ENCODE measurements at places on chromosomes 16 and 17.
A peak's percentile ranks its signal among the peaks of the same experiment; 100 is the strongest.

DNA sequence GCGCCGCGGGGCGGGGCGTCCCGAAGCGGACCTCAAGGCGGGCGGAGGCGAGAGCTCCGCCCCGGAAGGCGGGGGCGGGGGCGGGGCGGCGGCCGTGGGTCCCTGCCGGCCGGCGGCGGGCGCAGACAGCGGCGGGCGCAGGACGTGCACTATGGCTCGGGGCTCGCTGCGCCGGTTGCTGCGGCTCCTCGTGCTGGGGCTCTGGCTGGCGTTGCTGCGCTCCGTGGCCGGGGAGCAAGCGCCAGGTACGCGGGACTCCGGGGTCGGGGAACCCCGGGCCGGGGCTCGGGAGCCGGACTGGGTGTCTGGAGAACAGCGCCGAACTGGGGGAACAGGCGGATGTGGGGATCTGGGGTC, at the start of gene TNFRSF12A:
Gene TNFRSF12A, plus strand, starts transcription at position 122 of the 357 bp plus-strand sequence. Its CDS starts 30 bp downstream, at position 152.
- DNase-seq, result peak; percentile 60

DNA sequence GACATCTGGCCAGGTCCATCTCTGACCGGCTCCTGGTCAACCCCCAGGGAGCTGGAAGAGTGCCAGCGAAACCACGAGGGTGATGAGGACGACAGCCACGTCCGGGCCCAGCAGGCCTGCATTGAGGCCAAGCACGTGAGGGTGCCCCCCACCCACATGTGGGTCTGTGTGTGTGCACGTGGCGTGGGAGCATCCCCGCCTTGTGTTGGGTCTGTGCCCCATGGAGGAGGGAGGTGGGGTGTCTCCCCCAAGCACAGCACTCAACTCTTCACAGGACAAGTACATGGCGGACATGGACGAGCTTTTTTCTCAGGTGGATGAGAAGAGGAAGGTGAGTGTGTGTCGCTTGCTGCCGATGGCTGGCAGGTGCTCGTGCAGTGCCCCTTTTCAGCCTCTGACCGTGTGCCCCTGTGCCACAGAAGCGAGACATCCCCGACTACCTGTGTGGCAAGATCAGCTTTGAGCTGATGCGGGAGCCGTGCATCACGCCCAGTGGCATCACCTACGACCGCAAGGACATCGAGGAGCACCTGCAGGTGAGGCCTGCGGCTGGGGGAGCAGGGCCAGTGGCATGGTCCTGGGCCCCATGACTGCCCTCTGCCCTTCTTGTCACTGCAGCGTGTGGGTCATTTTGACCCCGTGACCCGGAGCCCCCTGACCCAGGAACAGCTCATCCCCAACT, 1.7 kb downstream of the STUB1 start:
- no peak for DNase-seq

DNA sequence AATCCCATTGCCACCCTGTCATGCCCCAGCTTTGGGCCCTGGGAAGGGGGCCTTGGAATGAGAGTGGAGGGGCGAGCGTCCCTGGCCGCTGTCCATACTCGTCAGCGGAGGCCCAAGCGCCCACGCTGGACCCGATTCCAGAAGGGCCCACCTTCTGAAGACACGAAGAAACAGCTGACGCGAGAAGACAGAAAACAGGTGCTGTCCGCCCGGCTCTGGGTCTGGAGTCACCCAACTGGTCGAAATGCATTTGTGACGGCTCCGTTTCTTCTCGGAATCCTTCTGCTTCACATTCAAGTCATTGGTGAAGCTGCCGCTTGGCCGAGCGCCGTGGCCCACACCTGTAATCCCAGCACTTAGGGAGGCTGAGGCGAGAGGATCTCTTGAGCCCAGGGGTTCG, 52.9 kb upstream of the PVALEF start:
- no peak for DNase-seq

- DNase-seq, result no peak
These were observed 10.4 kb upstream of the RUNDC3A start for GRCh38 chr17:44297975-44298374.

DNA sequence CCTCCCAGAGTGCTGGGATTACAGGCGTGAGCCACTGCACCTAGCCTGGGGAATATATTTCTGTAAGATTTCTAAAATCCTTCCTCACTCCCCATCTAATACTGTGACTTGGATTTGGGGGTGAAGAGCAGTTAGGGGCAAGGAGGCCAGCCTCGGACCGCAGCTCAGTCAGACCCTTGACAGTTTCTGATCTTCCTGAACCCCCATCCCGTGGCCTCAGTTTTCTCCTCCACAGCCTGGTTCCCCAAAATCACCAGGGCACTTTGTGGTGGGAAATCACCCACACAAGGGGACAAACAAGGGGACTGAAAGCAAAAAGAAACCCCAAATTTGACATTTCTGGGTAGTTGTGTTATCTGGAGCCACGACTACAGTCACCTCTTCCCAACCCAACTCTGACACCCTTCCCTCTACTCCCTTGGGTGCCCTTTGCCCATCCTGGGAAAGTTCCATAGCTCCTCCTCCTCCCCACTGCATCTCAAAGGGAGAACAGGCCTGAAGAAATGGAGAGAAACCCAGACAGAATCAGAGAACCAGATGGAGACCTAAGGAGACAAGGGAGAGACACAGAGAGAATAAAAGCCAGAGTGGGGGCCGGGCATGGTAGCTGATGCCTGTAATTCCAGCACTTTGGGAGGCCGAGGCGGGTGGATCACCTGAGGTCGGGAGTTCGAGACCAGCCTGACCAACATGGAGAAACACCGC, 2.8 kb upstream of the STAT5A start:
- DNase-seq, result no peak

DNA sequence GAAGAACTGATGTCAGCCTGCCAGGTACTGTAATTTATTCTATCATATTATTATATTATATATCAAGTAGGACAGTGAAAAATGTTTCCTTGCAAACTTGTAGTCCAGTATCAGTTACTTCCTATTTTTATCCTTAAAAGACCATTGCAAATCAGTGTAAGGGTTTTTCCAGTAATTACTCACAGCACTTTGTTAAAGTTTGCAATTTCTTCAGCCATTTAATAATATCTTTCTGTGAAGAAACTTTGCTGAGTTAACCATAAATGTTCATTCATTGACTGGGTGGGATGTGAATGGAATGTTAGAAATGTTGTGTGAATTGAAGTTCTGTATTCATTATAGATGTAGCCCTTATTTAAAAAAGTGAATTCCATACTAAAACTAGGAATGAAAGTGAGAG, 26.7 kb downstream of the HAPSTR1 start:
- DNase-seq, result no peak

- DNase-seq, result no peak
These were observed 1.9 kb upstream of the PERCC1 start for GRCh38 chr16:1429012-1429411.

- no peak for DNase-seq
These were observed 1153.4 kb downstream of the CDH8 start for GRCh38 chr16:60882816-60883215.

GRCh38 chr17:27540318-27541101, 84.3 kb downstream of the KSR1 start:
- peak; percentile 90 for DNase-seq

GRCh38 chr16:52976539-52977167, 76.0 kb downstream of the CHD9NB start:
- DNase-seq, result peak; percentile 12

DNA sequence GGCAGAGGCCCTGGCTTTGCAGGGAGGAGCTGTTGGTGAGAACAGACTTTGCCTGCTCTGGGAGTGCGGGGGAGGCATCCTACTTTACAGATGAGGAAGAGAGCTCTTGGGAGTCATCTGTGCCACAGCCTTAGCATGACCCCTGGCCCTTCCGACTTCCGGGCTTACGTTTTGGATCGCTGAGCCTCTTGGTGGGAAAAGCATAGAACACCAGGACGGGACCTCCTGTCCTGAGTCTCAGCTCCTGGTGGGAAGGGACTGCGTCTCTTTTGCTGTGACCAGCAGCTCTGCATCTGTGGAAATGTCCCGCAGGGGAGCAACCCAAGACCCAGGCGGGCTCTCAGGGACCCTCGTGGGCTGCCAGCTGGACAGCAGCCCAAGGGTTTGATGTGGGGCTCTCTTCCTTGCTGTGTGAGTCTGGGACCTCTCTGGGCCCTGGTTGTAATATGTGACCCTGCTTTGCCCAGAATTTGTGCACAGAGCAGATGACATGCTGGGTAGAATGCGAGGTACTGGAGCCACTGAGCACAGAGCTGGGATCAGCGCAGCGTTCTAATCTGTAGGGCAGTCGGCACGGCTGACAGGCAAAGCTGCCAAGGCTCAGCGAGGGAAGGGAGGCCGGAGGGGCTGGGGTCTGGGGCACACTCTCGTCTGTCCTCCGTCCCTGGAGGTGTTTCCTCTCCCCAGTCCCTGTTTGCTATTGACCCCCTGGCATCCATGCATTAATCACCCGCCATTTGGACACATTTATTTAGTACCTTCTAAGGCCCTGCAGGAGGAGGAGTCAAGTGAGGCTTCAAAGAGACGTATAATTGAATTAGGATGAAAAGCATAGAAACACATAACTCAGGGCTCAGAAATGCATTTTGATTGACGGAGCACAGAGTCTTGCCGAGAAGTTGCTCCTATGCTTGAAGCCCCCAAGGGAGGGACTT, 64.0 kb downstream of the NT5M start:
- no peak for DNase-seq

GRCh38 chr17:61737820-61738219, 125.5 kb downstream of the BRIP1 start:
- DNase-seq, result no peak

GRCh38 chr16:30941600-30942425, 7.1 kb upstream of the ORAI3 start:
- DNase-seq, result peak; percentile 28

- DNase-seq, result no peak
These were observed 25.6 kb downstream of the MGAT5B start for GRCh38 chr17:76893623-76894334.

- no peak for DNase-seq
These were observed 19.2 kb downstream of the ATP6V0D1 start for GRCh38 chr16:67461600-67462278.

GRCh38 chr16:29988346-29989075, 6.9 kb downstream of the HIRIP3 start:
- no peak for DNase-seq

DNA sequence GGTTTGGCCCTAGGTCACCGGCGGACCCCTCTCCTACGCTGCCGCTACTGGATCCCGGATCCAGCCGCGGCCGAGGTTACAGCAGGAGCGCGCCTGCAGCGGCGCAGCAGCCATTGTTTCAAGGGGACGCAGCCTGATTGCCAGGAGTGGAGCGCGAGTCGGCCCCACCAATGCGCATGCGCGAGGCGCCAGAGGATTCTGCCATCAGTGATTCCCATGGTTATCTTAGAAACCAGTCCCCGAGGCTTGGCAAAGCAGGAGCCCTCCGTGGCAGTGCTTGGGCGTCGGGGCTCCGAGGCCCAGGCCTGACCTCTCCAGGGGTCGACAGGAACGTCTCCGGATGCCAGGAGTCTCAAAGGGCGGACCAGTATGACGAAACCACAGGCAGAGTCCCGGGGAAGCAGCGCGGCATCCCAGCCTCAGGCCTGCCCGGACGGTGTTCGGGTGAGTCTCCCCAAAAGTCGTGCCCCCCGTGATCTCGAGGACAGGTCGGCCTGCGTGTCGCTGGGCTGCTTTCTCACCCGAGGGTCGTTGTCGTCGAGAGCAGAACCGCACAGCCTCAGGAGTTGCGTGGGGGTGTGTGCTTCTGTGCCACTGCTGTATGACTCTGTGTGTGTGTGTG, 608.5 kb downstream of the KCNJ18 start:
- no peak for DNase-seq

DNA sequence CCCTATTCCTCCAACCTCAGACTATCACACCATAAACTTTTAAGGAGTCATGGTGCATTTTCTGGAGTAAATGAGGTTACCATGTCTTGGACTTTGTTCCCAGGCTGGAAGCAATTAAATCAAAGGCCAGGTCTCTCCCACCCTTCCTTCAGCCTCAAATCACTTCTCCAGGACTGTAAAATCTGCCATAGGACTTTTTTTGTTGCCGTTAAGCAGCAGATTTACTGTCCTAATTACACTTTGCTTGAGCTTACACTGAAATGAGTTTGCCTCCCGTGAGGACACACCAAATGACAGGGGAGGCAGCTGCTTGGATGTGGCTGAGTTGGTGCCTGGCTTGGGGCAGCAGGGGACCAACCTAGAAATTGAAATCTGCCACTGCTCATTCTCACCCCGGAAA, 14.7 kb downstream of the DCAKD start:
- DNase-seq, result no peak

GRCh38 chr16:79600638-79601091, at the start of gene MAF:
Gene MAF, minus strand, starts transcription at chr16:79600737. Its CDS starts 835 bp downstream, at chr16:79599902.
- DNase-seq, result peak; percentile 95

- peak; percentile 99 for DNase-seq
These were observed 1.7 kb downstream of the MAP2K3 start for GRCh38 chr17:21286066-21286770.

DNA sequence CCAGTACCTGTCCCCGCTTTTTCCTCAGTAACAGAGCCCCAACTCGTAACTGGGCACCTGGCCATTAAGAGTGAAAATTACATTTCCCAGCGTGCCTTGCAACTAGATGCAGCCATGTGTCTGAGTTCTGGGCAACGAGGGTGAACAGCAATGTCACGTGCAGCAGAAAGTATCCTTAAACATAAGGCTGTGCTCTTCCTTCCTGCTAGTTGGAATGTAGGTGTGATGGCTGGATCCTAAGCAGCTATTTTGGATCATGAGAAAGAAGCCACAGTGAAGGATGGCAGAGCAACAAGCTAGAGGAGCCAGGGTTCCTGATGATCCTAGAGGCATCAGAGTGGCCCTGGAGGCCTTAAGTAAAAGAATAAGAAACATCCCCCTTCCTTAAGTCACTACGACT, 36.0 kb downstream of the ACTG1 start:
- no peak for DNase-seq

DNA sequence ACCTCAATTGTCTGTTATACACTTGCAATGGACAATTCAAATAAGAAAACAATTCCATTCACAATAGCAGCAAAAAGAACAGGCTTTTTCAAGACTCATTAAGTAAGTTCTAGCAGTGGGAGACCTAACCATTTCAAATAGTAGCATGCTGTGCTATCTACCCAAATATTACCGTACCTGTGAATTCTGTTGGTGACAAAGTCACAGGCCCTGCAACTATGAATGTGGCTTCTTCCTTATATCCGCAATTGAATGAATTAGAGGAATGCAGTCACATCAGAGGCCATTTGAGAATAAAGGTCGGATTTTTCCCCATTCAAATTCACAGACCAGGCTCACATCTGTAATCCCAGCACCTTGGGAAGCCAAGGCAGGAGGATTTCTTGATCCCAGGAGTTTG, 800 bp upstream of the NME4 start:
- DNase-seq, result no peak

GRCh38 chr16:25158401-25158800, 46.9 kb downstream of the LCMT1 start:
- no peak for DNase-seq

- DNase-seq, result no peak
These were observed at the start of gene GP1BA for GRCh38 chr17:4931963-4932362. Gene GP1BA, plus strand, starts transcription at chr17:4932277. Its CDS starts 328 bp downstream, at chr17:4932605.

DNA sequence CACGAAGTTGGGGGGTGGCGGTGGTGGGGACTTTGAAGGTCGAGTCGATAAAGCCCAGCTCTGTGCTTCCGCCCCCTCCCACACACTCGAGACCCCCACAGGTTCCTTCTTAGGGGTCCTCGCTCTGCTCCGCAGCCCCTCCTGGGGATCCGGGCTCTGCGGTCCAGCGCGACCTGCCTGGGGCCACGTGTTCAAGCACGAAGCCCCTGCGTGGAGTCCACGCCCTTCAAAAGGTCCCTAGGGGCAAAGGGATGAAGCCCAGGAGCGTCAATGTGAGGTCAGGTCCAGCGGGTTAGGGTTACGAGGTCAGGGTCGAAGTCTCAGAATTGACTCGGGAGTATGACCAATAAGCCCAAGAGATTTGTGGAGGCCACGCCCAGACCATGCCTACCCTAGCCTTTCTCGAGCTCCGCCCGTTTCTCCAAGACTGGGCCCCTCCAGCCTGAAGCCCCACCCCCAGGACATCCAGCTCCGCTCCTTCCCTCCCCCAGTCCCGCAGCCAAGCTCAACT, 786 bp upstream of the CACNA1G start:
- peak; percentile 33 for DNase-seq

- no peak for DNase-seq
These were observed 923 bp downstream of the ANKRD13B start for GRCh38 chr17:29593591-29594518.

Data from stromal cell of bone marrow (primary cell).